Endothelial cell (in vitro differentiated cells): ENCODE measurements at places on chromosomes 6 and 20. TPM values are rescaled to one million over a fixed set of nuclear protein-coding genes. Genes with fewer than 3 reads are reported as not detected.

Gene BPIFB4
- total RNA-seq, result 2.1 TPM

Gene LRRC73
- total RNA-seq, result 0.28 TPM

Gene ZSWIM3
- total RNA-seq, result 6.7 TPM

Gene PDE7B
- 0.62 TPM for total RNA-seq

Gene KCNG1
- total RNA-seq, result 4.4 TPM

Gene SLC22A23
- total RNA-seq, result 72.7 TPM

Gene GSTA1
- 1.1 TPM for total RNA-seq

Gene COL11A2
- 127 TPM for total RNA-seq

Gene VGLL2
- total RNA-seq, result 0.77 TPM

Gene EYS
- not detected for total RNA-seq

Gene ACTR5
- 17.3 TPM for total RNA-seq

Gene PLN
- not detected for total RNA-seq

Gene MRAP2
- total RNA-seq, result 5.1 TPM

Gene CTCFL
- 0.21 TPM for total RNA-seq

Gene NINL
- 95.5 TPM for total RNA-seq

Gene TFB1M
- 25.9 TPM for total RNA-seq

Gene ULBP3
- total RNA-seq, result 16.0 TPM

Gene NKX2-2
- total RNA-seq, result 0.82 TPM

Gene POPDC3
- 5.2 TPM for total RNA-seq

Gene LY6G6F
- not detected for total RNA-seq

Gene PCK1
- total RNA-seq, result not detected

Gene ATP9A
- total RNA-seq, result 30.6 TPM
